Non-pigmented ciliary epithelial cell (primary cell): ENCODE measurements at places on chromosomes 12 and 14.

DNA sequence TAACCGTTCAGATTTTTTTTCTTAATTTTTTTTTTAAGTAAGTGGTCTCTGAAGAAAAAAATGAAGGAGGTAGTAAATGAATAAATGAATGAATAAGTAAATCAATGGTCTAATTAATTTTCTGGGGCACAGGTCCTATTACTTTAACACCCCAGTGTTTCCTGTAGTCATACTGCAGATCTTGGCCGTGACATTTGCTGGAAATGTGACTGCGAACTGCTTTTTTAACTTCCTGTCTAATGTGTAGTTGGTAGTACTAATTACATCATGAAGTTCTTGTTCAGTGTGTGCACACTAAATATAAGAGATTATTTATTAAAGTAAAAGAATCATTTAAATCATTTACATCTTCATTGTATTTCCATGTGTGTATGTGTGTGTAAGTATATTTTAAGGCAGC is 45.4 kb downstream of the AEBP2 start:
- DNase-seq, result no peak

DNA sequence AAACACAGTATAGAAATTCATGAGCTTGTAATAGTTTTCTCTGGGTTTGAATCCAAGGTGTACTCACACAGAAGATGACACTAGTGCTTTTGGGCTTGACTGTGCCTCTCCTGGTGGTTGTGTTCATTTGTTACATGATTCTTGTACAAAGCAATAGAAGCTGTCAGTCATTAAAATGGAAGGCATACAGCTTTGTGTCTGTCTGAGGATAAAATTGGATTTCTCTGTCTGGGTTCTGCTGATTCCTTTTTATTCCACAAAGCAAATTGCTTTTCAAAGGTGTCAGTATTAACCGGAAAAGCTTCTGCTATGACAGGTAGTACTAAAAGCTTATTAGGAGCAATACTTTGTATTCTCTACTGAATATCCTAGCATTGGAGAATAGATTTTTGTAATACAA is 361.2 kb downstream of the SLC6A15 start:
- DNase-seq, result no peak

DNA sequence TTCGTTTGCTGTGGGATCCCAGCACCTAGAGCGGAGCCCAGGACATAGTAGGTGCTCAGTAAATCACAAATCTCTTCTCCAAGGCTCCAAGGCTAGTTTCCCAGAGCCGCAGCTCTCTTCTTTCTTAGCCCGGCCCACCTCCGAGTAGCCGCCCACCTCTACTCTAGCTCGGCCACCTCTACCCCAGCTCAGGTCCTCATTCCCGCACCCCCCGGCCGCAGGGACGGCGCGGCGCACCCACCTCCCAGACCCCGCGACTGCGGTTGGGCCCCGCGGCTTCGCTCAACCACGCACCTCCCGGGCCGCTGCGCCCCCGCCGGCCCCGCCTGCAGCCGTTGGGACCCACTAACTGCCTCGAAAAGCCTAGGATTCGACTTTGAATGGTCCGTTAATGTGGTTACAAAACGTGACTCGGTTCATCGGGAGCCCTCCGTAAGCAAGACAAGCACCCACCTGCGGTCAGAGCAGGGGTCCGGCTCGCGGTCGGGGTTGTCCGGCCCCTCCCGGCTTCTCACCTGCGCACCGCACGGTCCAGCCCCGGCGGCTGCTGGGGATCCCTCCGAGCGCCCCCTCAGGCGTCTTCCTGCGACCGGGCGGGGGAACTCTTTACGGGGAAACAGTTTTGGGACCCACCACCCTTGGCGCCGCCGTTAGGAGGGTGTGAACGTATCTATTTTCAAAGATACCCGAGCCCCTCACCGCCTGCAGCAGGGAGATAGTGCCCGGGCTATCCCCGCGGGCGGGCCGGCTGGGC is at the start of gene SLC2A14:
Gene SLC2A14, minus strand, starts transcription at position 350 of the 754 bp plus-strand sequence. CDS start 3,035 bp downstream, outside the sequence.
- DNase-seq, result no peak

DNA sequence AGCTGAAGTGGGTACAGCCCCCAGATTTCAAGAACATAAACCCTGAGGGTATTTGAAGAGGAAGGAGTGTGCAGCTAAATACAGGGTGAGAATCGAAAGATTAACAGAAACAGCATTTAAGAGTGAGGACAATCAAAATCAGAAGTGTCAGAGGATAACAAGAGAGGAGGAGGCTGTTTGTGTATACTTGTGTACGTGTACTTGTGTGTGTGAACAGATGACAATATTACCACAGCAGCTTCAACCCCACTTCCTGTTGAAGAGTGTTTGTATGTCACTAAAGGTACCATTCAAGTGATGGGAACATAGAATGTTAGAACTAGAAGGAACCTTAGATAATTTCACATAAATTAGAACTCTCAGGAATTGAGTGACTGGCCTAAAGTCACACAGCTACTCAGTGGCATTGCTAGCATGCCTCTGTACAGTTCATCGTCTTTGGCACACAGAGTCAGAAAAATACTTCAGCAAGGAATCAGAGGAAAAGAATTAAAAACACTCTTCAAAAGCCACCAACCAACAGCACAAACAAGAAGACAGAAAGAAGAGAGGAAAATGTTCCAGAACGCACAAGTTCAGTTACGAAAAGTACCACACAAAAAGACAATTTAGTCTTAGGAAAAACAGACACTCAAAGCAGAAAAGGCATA is 164.3 kb upstream of the BCL2L14 start:
- peak; percentile 48 for DNase-seq

DNA sequence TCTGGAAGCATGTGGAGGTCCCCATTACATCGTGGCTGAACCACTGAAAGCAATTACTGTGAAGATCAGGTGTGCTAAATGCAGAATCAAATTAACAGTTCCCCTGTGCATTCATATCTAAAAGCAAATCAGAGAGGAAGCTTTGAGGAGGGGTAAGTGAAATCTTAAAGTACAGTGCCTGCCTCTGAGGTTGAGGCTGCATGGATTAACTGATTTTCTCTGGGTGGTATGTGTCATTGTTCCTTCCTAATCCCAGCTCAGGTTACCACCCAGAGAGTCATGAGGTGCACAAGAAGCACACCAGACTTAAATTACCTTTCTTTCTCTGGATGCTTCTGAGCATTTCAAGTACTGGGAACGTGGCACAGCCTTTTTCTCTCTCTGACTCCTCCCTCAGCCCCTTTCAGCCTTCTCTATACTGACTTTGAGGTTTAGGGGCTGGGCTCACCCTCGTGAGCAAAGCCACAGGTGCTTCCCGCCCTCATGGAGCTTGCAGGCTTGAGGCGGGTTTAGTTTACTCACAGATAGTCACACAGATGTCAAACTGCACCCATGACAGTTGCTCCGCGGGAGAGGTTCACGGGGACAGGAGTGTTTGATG is 237.6 kb upstream of the CRY1 start:
- DNase-seq, result no peak

DNA sequence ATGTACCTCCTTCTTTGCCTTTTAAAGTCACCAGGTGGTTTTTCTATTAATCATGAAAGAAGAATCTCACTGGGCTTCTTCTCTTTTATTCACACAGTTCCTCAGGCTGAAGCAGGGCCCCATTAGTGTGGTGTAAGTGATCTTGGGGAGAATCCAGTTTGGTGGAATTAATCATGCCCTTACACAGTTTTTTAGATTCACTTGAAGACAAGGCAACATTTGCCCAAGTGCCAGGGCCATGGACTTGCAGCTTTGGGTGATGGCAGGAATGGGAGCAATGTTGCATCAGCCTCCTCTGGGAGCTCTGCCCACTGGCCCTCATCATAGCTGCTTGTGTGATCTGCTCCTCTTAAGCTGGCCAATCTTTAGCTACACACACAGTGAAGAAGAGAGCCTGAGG is 33.8 kb downstream of the KCNK10 start:
- no peak for DNase-seq

- no peak for DNase-seq
These were observed 24.5 kb downstream of the JDP2 start for GRCh38 chr14:75452324-75452723.

- no peak for DNase-seq
These were observed 271.0 kb upstream of the RTL1 start for GRCh38 chr14:101174522-101174838.

DNA sequence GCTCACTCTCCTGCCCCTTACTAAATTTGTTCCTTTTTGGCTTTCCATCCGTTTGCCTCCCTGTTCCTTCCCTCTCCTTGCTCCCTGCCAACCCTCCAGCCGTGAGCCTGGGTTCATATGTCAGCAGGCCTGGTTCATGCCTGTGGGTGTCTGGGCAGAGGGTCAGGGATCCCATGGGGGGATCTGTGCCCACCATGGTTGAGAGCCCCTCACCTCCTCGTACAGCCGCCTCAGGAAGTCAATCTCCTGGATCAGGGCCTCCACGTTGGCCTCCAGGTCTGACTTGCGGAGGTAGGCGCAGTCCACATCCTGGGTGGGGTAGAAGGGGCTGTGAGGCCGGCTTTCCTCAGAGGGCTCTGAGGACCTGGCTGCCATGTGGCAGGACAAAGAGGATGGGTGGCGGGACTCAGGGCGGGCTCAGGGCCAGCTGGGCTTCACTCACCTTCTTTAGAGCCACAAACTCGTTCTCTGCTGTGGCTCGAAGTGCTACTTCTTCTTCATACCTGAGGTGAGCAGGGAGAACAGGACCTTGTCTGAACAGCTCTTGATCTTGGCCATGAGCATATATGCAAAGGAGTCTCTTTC is 3.6 kb downstream of the KRT83 start:
- DNase-seq, result no peak

DNA sequence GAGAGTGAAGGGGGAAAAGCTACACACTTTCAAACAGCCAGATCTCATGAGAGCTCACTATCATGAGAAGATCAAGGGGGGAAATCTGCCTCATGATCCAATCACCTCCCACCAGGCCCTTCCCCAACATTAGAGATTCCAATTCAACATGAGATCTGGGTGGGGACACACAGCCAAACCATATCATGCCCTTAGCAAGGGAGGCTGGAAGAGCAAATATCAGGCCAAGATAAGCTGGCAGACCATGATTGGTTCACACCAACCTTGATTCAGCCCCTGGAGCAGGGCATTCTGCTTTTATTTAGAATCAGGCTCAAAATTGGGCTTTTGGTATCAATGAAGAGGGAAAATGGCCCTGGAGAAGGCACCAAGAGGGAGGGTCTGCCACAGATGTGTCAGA is 137.4 kb downstream of the PRKCH start:
- DNase-seq, result no peak

GRCh38 chr14:93744176-93744575 is 44.1 kb downstream of the PRIMA1 start:
- no peak for DNase-seq

GRCh38 chr14:70257526-70257925 is 68.8 kb upstream of the SLC8A3 start:
- no peak for DNase-seq

DNA sequence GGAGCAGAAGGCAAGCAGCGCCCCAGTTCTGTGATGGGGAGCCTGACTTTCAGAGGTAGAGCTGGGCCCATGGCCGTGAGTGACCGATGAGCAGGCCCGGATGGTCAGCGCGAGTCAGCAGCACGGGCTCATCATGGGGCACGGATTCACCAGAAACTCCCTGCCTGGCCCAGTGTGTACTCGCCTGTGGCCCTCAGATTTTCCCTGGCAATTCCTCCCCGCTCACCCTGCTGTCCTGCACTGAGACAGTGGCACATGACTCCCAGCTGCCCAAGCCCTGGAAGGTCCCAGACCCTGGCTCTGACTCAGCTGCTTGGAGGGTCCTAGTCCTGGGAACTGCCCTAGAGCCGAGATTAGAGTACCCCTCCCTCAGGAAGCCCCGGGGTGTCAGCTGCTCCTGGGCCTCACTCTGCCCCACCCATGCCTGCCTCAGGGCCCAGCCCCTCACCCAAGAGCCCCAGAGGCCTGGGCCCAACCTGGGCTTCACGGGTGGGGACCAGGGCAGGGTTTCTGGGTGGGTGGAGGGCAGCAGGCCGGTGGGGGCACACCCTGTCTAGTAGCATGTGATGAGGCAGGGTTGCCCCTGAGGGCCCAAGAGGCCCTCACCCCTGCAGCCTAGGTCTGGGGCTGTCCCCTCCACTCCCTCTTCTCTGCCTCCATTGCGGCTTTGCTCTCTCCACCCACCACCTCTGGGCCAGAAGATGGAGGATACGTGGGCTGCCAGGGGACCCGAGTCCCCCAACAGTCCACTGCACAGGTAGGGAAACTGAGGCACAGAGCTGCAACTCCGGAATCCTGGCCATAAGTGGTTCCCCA is 8.4 kb downstream of the TRMT61A start:
- DNase-seq, result no peak
